ENCODE measurements at places on chromosomes 1 and 21.

- no peak for DNase-seq
Observed at GRCh38 chr1:41730806-41731205, 187.9 kb downstream of the HIVEP3 start.

DNA sequence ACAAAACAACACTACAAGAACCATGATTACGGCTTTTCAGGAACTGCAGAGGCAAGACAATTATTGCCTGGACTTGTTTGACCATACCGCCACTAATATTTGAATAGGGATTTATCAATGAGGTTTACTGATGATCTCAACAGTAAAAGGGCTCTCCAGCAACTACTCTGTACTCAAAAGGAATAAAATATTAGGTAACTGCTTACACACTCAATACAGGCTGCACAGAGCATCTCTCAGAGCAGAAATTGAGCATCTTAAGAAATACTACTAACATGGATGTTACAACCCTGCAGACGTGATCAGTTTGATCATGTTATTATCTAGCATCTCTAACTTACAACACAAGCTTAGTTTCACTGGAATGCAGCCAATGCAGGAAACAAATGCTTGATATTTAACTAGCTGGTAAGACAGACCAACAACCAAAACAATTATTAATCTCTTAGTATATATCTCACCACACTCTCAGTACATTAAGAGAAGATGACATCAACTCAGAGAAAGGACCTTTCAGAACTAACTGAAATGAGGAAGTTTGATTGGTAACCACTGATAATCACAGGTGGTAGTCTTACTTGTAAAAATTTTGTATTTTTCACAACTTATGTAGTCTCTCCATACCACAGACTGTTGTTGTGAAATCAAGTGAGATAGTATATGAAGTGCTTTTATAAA, 52.2 kb downstream of the PUM1 start:
- DNase-seq = no peak

DNA sequence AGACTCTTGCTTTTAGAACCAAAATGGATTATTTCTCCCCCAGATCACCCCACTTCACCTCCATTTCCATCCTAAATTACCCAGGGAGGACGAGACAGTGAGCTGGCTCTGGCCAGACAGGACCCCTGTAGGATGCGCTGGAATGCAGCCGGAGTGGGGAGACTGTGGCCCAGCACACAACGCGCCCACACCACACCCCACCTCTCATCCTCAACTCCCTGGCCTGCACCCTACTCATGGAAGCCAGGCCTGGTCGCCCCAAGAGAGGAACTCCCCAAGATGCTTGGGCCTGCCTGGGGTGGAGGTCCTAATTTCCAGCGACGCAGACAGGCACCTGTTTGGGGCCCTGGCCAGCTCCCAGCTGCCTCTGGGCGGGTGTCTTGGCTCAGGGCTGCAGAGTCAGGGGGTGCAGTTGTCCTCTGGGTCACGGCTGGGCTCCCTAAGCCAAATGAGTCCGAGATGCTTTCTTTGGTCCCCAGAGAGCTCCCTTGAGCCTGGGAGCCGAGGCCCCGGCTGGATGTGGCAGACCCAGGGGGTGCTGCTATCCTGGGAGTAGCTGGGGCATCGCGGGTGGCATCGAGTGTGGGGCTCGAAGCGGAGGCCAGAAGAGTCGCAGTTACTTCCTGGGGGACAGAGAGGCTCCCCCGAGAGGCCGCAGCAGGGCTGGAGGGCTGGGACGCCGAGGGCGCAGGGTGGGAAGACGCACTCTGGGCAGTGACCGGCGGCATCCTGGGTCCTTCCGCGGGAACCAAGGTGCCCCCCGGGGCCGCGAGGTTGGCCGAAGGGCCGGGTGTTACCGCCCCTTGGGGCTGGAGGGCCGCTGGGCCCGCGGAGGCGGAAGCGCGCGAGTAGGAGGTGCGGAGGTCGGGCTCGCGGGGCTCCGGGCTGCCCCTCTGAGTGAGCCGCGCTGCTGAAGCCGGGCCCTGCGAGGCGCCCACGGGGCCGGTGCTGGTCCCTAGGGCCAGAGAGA, 10.4 kb downstream of the CLEC20A start:
- no peak for DNase-seq

GRCh38 chr1:7591565-7591964, 179.5 kb upstream of the VAMP3 start:
- DNase-seq = no peak

- peak; percentile 32 for DNase-seq
Observed at GRCh38 chr21:44792702-44793591, 8.7 kb downstream of the UBE2G2 start.

DNA sequence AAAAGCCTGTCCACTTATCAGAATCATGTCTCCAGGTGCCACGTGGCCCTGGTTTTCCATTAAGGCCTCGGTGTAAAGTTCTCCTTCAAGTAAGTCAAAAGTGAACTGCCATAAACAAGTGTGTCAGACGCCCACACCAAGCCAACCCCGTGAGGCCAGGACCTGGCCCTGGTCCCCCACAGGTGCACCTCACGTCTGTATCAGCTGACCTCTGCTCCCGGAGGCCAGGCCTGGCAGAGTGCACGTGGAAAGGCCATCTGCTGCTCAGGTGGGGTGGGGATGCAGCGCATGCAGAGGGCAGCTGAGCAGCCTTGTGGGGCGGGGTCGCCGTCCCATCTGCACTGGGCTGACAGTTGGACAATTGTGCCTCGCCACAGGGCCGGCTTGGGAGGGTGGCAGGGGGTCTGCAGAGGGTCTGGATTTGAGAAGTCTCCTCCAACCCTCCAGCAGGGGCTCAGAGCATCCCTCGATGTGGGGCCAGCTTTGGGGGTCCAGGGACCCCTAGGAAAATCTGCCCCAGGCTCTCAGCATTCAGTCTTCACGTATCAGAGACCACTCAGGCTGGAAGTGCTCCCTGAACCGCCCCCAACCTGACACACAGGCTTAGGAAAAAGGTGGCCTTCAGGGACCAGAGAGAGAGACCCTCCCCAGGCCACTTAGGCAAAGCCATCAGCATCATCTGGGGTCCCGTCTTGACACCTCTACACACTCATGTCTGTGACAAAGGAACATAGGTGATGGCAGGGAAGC, 3.0 kb downstream of the SLC19A1 start:
- DNase-seq = no peak

DNA sequence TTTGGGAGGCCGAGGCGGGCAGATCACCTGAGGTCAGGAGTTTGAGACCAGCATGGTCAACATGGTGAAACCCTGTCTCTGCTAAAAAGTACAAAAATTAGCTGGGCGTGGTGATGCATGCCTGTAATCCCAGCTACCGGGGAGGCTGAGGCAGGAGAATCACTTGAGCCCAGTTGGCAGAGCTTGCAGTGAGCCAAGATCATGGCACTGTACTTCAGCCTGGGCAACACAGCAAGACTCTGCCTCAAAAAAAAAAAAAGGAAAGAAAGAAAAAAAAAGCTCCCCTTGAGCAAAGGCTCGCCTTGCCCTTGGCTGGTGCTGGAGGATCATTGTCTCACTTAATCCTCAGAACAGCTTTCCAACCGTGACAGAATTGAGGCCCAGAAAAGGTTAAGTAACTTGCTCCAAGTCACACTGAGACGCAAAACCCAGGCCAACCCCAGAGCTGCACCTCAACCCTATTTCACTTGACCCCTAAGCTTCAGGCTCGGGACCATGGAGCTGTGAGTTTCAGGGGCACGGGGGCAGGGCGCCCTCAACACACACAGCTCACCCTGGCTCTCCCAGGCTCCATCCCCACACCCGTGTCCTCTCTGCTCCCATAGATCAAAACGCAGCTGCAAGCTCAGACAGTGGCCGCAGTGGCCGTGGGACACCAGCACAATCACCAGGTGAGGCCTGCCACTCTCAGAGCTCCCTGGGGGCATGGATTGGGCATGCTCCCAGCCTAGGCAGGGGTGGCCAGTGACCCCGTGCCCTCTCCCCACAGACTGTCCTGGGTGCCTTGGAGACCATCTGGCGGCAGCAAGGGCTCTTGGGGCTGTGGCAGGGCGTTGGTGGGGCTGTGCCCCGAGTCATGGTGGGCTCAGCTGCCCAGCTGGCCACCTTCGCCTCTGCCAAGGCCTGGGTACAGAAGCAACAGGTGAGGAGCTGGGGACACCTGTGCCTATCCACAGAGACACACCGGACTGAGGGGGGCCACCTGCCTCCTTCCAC, 1.6 kb downstream of the SLC25A34 start:
- DNase-seq = no peak

DNA sequence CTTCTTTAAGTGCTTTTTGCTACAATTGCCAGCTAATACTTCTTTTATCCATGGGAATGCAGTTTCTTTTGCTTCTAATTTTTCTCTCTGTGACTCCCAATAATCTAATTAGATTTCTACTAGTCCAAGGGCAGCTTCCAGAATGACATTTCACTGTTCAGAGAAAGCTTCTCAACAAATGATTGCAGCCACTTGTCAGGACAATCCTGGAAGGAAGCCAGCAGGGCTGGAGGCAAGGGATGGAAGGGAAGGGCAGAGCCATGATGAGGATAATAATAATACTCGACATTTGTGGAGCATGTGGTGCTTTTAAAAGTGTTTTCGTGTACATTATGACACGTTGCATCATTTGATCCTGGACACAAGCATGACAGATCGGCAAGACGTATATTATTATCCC, 19.4 kb downstream of the F11R start:
- DNase-seq = no peak

DNA sequence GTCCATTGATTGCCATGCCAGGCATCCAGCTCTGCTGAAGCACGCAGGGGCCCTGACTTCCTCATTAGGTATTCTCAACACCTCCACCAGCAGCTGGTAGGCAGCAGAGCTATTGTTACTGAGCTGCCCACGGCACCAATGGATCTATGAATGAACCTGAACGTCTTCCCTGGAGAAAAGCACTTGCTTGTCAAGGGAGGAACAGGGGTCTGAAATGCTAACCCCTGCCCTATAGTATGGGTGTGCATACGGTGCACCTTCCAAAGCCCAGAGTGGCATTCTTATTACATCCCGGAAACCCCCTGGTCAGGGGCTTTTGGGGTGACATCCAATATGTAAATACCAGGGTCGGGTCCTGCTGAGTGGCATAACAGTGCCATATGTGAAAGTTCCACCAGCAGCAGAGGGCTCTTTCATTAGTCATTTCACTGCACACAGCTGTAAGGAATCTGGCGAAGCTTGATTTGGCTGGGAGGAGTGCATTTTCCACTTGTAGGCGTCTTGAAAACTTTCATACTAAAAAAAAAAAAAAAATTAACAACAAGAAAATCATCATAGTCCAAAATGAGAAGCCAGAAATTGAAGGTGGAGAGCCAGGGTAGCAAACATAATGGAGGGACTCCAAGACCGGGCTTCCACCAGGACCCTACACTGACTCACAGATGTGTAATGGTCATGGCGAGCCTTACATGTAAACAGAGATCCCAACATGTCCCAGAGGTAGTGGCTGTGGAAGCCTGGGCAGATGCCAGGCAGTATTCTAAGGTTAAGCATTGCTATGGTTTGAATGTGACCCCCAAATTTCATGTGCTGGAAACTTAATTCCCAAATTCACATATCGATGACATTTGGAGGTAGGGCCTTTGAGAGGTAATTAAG, 58.8 kb upstream of the PRDX6 start:
- DNase-seq = no peak

- DNase-seq = no peak
Observed at GRCh38 chr1:183443466-183443865, 25.3 kb upstream of the NMNAT2 start.

DNA sequence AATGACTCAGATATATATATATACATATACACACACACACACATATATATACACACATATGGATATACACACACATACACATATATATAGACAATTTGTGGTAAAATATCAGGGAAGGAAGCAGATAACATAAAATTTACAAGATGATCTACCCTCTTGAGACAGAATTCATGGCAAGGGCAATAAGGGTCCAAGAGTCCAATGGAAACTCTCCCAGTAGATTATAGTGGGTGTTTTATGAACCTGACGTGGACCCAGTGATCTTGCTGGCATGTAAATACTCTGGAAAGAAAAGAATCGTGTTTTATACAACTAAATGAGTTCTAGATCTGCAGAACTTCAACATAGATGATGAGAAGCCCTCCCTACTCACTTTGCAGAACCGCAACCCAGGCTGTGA, 49.3 kb downstream of the DENND1B start:
- no peak for DNase-seq
